Left forelimb (tissue), 1 donor: ENCODE measurements at places on chromosomes 5 and 9.

DNA sequence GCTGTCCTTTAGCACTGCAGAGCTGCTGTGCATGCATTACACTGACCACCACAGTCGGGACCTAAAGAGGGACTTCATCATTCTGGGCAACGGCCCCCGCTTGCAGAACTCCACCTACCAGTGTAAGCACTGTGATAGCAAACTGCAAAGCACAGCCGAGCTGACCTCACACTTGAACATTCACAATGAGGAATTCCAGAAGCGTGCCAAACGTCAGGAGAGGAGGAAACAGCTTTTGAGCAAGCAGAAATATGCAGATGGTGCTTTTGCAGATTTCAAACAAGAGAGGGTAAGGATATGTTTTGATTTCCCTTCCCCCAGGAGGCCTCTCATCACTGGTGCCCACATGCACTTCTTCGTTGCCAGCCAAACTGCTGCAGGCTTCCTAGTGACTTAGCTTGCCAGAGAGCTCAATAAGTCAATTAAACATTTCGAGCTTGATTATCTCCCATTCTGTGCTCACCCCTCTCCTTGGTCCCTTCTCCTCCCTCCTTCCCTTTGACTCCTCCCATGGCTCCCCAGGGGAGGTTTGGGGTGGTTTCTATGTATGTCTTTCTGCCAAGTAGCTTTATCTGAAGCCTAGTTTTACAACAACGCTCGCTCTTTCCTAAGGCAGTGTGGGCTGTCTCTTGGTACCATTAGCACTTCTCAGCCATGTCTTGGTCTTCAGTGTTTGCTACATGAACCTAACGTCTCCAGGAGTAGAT, 66.7 kb downstream of the ZNF462 start:
- no peak for DNase-seq

DNA sequence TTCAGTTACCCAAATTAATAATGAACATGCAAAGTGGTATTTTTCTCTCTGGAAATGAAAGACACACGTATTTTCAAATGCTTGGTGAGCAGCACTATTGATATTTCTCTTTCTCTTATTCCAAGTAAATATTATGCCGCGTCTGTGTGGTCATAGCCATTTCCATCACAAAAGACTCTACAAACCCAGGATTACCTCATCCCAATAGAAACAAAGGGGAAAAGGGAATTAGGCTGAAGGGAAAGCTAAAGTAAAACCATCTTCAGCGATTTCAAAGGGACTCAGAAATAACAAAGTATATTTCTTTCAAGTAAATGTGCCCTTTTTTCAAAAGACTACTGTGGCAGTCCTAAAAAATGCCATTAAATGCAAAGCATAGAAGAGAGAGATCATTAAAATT, 62.0 kb upstream of the FST start:
- no peak for DNase-seq

- no peak for DNase-seq
These were observed 60.6 kb downstream of the GRIN3A start for GRCh38 chr9:101677861-101678260.

- DNase-seq = no peak
These were observed 99.1 kb downstream of the ADAMTSL1 start for GRCh38 chr9:18573021-18573556.

- no peak for DNase-seq
These were observed 14.7 kb downstream of the TRAF2 start for GRCh38 chr9:136900988-136901515.

- DNase-seq = peak; percentile 91
These were observed 996 bp upstream of the GAS1 start for GRCh38 chr9:86948074-86948929.

DNA sequence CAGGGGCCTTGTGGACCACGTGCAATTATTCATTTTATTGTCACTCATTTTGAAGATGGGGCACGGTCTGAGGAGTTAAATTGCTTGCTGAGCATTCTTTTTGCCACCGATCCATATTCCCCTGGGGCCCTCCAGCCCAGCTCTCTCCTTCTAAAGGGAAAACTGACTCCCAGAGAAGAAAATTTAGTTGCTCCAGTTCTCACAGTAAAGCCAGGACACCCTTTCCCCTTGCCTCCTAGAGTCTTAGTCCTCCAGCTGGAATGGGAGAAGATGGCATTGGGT, 1.0 kb upstream of the PANK3 start:
- no peak for DNase-seq
